ENCODE measurements at places on chromosomes 2 and 18.

GRCh38 chr2:73291093-73291460 is 2.3 kb downstream of the EGR4 start:
- DNase-seq, result peak; percentile 71

- no peak for DNase-seq
These were observed 183.4 kb upstream of the SRD5A2 start for GRCh38 chr2:31764169-31764568.

GRCh38 chr2:85704800-85705679 is 10.9 kb downstream of the GNLY start:
- no peak for DNase-seq

GRCh38 chr2:236616031-236616430 is 46.4 kb downstream of the ACKR3 start:
- DNase-seq, result no peak

- DNase-seq, result no peak
These were observed 23.7 kb upstream of the MYO5B start for GRCh38 chr18:50218432-50219197.

DNA sequence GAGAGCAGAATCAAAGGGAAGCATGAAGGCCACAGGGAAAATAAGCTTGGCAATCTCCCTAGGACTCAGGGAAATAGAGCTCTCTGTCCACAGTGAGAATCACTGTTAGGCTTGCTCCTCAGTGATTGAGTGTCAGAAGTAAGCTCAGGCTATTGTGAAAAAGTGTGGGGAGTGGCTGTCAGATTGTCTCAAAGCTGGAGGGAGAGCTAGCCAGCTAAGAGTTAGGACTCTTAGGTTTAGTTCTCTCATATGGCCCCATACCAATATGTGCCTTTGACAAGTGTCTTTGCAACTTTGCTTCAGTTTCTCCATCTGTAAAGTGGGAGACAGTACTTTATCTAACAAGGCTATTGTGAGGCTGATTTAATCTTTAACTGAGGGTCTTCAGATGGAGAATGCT is 17.2 kb downstream of the EIF4E2 start:
- no peak for DNase-seq

DNA sequence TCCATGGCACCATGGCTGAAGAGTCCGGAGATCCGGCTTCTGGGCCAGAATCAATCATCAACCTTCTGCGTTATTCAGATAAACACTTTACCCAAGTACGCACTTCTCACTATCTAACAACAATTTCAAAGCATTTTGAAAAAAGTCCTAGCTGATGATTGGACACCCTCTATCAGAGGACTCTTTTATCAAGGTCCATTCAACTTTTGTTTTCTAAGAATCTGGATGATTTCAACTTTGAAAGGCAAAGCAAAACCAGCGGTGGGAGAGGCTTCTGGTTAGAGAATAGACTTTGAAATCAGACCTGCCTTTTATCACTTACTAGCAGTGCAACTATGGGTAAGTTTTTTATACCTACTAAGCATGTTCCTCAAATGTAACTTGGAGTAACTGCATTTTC is 293.6 kb upstream of the TNP1 start:
- DNase-seq, result no peak

DNA sequence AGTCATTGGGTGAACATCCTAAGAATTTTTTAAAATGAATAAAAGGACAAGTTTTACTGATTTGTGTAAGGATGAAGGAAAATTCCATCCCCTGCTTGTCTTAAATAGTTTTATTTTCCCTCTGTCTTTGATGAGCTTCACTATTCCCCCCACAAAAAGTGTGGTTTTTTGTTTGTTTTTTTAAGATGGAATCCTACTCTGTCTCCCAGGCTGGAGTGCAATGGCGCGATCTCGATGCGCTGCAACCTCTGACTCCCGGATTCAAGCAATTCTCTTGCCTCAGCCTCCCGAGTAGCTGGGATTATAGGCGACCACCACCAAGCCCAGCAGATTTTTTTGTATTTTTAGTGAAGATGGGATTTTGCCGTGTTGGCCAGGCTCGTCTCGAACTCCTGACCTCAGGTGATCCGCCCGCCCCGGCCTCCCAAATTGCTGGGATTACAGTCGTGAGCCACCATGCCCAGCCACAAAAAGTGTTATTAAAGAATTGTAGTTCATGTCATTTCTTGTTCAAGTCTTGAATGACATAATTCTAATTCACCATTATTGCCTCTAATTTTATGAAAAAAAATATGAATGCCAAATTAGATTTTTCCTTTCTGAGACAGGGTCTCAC is 91.7 kb downstream of the AGPS start:
- DNase-seq, result no peak

DNA sequence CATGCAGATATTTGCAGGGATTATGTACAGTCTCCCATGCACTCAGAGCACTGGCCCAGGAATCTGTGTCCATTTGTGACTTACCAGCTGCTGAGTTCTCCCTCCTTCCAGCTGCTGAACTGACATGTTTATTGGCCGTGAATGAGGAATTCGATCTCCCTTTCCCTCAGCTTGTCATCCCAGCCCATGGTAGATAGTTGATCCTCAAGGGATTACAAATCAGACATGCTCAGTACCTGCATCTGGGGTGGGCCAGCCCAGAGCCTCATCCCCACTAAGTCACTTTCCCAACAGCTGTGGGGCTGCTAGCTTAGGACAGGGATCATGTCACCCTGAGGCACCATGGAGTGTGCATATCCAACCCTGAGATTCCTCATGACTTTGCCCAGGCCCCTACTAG is 1284.9 kb upstream of the LRRTM1 start:
- no peak for DNase-seq

DNA sequence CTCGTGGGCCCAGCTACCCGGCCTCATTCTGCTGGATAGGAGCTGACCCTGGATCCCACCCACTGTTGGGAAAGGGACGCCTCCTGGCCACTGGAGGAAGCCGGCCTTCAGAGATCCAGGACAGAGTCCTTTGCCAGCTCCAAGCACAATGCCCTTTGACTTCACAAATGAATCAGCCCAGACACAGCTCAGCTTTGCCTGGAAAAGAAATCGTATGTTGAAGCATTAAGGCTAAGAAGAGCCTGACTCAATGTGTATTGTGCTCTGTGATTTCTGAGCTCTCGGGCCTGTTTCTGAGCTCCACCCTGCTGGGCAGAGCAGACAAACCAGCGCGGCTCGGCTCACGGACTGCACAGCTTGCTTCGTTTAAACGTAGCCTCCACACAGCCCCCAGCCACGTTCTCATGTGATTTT is 162.9 kb upstream of the APCDD1 start:
- no peak for DNase-seq

DNA sequence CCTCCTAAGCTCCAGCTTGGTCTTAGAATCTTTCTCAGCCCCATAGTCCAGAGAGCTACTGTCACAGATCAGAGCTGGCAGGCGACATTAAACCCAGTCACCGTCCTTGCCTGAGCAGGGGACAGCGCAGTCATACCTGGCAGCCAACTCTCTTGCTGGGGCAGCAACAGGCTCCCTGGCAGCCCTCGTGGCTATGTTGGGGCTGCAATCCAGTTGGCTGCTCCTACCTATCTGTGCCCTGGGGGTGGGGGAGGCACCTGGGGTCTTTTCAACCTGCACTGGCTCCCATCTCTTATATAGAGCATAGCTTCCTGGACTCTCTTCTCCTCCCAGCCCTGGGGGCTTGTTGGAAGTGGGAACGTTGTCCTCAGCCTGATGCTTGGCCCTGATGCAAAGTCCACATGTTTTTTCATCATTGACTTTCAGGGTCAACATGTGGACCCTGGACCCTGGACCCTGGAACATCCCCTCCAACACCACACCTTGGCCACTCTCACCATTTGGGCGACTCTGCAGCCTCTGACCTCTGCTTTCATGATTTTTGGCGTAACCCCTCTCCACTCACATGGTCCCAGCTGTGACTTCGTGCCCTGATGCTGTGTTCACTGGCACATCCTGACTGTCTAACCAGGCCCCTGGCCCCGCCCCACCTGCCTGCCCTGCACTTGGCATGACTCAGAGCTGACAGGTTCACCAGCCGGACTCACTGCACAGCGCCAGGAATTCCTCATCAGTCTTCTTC is 45.6 kb downstream of the ATOH8 start:
- no peak for DNase-seq

DNA sequence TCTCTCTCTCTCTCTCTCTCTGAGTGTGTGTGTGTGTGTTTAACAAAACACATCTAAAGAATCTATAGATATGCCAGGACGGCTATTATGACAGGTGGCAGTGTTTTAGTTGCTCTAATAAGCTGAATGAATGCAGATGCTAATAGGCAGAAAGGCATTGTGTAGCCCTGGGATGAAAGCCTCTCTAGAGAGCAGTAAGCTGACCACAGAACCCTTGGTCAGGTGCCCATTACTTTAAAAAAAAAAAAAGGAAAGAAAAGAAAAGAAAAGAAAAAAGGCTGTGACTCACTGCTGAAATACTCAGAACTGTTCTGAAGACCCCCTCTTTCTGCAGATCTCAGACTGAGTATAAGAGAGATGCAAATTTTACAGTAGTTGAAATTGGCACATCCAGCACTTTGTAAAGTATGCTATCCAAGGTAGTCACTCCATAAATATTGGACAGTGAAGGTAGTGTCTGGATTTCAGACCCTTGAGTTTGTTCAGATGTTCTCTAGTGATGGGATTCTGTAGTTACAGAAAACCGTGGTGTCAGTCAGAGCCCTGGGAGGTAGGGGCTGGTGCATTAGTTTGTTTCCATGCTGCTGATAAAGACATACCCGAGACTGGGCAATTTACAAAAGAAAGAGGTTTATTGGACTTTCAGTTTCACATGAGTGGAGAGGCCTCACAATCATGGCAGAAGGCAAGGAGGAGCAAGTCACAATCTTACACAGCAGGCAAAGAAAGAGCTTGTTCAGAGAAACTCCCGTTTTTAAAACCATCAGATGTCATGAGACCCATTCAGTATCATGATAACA is 30.9 kb downstream of the OSBPL6 start:
- no peak for DNase-seq

GRCh38 chr18:37762076-37762621 is 196.6 kb upstream of the CELF4 start:
- no peak for DNase-seq

- DNase-seq, result no peak
These were observed 223.9 kb downstream of the MYT1L start for GRCh38 chr2:2107141-2107540.

DNA sequence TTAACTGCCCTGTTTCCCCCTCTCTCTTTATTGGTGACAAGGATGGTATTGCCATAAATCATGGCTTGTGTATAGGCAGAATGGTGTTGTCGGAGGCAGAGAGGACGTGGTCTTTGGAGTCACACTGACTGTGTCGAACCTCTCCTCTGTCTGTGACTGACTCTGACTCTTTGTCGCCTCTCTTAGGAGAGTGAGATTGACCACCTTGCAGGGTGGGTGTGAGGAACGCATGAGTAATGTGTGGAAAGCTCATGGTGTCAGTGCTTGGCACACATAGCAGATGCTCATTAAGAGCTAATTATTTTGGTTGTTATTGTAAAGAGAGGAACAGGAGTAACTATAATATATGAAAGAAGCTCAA is 145.6 kb downstream of the TTC27 start:
- no peak for DNase-seq

DNA sequence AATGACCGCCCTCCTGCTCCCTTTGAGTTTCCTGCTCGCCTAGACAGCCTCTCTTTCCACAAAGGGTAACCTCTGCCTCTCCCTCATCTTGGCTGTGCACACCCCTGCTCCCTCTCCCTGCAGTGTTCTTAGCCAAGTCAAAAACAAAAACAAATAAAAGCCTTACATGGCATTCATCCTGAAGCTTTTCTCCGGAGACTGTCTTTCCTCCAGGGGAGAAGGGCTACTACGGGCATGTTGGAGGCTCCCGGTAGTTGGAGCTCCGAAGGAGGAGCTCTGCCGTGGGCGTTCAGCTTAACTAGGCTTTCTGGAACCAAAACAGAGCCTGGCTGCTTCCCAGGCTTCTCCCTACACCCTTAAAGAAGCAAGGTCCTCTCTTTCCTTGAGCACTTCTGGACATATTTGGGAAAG is 104.2 kb downstream of the TPGS2 start:
- DNase-seq, result no peak

- no peak for DNase-seq
These were observed 785.5 kb upstream of the RAB6C start for GRCh38 chr2:129193961-129194360.

DNA sequence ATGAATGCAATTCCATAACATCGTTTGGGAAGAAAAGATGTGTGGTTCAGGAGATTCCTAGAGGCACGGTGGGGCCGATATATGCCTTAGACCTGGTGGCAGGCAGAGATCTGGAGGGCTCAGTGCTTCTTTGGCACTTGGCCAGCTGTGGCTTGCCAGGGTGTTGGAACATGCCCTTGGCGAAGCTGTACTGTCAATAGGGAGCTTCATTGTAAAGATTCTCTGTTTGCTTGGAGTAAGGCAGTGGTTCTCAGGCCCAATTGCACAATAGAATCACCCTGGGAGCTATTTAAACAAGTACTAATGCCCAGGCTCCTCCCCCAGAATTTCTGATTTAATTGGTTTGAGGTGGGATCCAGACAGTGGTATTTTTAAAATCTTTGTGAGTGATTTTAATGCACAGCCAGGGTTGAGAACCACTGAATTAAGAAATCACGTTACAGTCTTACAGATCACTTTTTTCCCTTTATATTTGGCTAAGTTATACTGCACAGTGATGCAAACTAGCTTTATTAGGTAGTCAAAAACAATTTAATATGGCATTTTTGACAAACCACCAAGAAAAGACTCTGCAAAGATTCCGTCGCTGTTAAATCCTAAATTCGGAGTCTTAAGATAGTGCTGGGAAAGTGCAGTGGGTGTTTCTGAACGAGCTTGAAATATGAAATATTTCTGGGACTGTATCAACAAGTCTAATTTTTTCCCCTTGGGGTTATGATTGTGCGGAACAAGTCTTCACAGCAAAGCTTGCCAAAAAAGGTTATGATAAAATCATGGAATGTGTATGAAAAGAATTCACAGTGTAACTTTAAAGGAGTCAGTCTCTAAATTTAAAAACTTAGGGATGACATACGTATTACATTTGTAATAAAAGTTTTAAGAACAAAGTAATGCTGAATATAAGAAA is 78.0 kb downstream of the CRIM1 start:
- no peak for DNase-seq

- DNase-seq, result no peak
These were observed 21.7 kb upstream of the PHLPP1 start for GRCh38 chr18:62693659-62694058.

- no peak for DNase-seq
These were observed 52.5 kb downstream of the CCDC74A start for GRCh38 chr2:131580187-131580586.

DNA sequence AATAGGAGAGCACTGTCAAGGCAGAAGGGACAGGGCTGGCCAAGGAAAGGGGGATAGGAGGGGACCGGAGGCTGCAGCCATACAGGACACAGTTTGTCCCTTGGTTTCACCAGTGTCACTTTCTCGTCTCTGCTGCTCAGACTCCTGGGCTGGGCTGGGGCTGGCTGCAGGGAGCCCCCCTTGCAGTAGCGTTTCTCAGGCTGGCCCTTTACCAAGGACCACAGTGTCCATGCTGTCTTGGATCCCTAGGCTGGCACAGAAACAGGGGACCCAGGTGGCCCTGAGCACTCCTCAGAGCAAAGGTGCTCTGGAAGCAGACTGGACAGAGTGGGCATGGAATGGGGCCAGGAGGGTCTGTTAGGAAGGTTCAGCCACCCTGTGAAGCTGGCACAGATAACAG is 34.8 kb downstream of the ATOH8 start:
- DNase-seq, result no peak
